ENCODE measurements at places on chromosomes 3 and 15.

DNA sequence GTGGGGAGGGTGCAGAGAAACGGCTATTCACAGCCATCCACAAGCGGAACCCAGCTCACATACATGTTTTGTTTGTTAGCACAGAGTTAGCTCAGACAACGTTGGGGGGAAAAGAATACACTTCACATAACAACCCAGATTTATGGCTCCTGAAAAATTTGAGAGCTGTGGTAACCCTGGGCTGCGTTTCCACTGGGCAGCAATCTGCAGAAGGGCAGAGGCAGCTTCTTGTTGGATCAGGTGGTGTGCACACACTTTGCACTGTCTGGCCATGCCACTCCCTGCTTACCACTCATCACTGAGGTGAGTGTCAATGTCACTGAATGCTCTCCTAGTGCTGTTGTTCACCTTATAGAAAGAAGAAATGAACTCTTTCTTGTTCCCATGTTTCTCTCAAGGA lies 299.8 kb upstream of the SOX14 start:
- no peak for DNase-seq

GRCh38 chr15:63894662-63894949 lies 60.9 kb upstream of the HERC1 start:
- DNase-seq, result no peak

- no peak for DNase-seq
Observed at GRCh38 chr3:15795651-15796308, 2.0 kb downstream of the ANKRD28 start.

DNA sequence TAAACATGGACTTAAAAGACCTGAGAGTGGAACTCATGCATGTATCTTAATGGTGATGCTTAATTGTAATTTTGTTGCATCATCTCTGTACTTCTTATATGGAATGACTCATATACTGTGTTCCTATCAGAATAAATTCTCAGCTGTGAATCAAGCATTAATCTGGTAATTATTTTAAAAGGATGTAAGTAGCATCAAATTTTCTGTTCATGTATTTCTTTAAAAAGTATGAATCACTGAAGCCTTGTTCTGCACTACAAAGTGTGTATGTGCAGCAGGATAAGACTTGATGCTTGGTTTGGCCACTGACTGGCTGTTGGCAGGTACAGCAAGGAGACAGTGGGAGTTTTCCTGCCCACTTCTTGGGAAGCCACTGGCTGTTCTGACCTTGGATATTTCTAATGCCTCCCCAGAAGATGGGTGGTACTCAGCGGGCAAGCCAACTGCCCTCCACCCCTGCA lies 123.9 kb downstream of the ANO10 start:
- no peak for DNase-seq

GRCh38 chr3:166243511-166243910 lies 406.3 kb upstream of the BCHE start:
- no peak for DNase-seq

DNA sequence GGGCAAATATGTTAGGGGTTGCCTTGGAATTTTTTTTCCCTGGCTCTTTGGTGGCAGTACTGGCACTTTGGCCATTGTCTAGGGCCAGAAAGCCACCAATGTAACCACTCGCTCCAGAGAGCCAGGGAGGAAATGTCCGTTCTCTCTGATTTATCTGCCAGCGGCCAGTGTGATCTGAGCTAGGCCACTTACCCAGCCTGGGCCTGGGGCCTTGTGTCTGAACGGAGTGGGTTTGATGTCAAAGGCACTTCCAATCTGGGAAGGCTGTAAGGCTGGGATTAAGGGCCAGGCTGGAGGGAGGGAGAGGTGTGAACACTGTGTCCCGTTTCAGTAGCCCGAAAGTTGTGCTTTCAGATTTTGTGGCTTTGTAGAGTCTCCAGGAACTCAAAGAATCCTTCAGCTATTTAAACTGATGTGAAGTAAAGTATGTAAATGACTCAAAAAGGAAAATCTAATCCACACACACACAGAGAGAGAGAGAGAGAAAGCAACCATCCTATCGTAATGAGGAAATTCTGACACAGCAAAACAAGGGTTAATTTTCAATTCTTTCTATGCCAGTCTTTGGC lies 271.0 kb downstream of the PDZRN3 start:
- DNase-seq, result no peak

GRCh38 chr3:63937661-63938651 lies 25.8 kb upstream of the SCAANT1 start:
- DNase-seq, result no peak

- no peak for DNase-seq
Observed at GRCh38 chr3:115630850-115631249, 7.5 kb downstream of the GAP43 start.

DNA sequence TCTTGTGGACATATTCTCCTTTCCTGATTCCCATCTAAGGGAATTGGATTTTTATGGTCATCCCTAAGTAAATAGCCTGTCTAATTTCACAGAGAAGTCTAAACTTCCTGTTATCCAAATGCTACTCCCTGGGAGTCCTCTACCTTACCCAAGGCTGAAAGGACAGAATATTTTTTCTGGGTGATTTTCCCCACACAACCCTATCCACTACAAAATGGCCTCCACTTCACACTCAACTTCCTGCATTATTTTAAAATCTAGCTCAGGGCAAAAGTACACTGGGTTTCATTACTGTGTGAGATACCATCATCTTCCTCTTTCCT lies 77.5 kb upstream of the ABI3BP start:
- DNase-seq, result no peak

GRCh38 chr3:16707260-16707659 lies 102.0 kb upstream of the DAZL start:
- DNase-seq, result no peak

GRCh38 chr3:140629357-140630137 lies 48.3 kb upstream of the TRIM42 start:
- no peak for DNase-seq
